ENCODE measurements at places on chromosomes 3 and 15. TPM values are rescaled to one million over a fixed set of nuclear protein-coding genes. Genes with fewer than 3 reads are reported as not detected.

The IGF2BP2 gene
- 0.54 TPM for total RNA-seq

The ACP3 gene
- not detected for total RNA-seq

The SLC24A5 gene
- total RNA-seq, result not detected

The PATL2 gene
- 14.1 TPM for total RNA-seq

The LARP6 gene
- total RNA-seq, result not detected

The C3orf85 gene
- not detected for total RNA-seq

The ATP8B4 gene
- total RNA-seq, result 5.0 TPM

DNA sequence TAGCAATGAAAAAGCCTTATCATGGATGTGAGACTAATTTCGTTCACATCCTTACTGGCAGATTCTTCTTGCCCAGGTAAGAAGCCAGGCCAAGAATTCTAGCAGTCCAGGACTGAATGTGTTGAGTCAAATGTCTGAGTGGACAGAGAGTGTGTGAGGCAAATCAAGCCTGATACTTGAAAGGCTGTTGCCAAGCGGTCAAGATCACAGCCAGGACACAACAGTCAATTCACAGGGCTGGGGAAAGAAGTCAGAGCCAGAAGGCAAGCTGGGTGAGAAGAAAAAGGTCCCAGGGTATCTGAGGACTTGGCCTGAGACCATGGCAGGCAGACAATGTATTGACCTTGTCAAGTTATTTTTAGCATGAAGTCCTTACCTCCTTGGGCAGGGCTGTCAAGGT, 301.3 kb downstream of the ZNF385D start:
- H3K4me1 ChIP-seq, result no peaks in the 10 kb centered on the region
- no peaks in the 10 kb centered on the region for H3K27me3 ChIP-seq
- no peak for DNase-seq
- H3K36me3 ChIP-seq, result no peaks in the 10 kb centered on the region
- no peak overlapping the region for H3K4me3 ChIP-seq

DNA sequence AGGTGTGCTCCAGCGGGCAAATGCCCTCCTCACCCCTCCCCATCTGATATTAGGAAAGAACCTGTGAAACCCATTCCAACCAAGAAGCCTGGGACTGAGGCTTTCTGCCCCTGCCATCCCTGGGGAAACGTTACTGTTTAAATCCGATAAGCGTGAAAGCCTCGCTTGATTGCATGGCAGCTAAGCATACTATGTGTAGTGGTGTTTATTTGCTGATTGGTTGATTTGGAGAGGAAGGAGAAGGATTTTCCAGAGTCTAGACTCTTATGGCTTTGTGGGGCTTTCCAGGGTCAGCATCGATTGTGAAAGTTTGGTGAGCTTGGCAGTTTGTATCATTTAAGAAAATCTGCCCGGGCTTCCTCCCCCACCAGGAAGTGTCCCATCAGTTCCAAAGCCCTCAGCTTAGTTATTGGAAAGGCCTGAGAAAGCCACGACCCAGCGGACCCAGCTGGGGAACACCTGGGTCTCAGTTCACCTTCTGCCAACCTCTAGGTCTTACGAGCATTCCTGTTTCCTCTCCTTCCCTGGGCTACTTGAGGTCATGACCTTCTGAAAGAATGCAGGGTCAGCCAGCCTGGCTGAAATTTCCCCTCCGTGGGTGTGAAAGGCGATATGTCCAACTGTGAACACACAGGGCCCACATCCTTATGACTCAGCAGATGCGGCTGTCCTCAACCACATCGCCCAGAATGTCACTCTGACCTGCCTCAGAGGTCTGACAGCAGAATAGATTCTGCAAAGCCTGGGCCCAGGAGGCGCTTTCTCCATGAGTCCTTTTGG, 62.8 kb upstream of the HERC1 start:
- no peaks in the 10 kb centered on the region for H3K27me3 ChIP-seq
- DNase-seq, result peak; percentile 46
- no peak overlapping the region for H3K27ac ChIP-seq

GRCh38 chr15:50377867-50378751, 23.1 kb upstream of the GABPB1 start:
- no peaks in the 10 kb centered on the region for H3K27me3 ChIP-seq
- H3K4me3 ChIP-seq, result no peak overlapping the region
- peaks cover 19% of the 10 kb centered on the region for H3K4me1 ChIP-seq
- DNase-seq, result no peak
- H3K36me3 ChIP-seq, result no peaks in the 10 kb centered on the region
- peak overlapping the region; percentile 77 for H3K27ac ChIP-seq

- no peak for DNase-seq
- no peaks in the 10 kb centered on the region for H3K36me3 ChIP-seq
- no peaks in the 10 kb centered on the region for H3K27me3 ChIP-seq
- H3K27ac ChIP-seq, result no peak overlapping the region
- peaks cover 31% of the 10 kb centered on the region for H3K4me1 ChIP-seq
Measured at GRCh38 chr3:195162033-195162669, 108.8 kb downstream of the XXYLT1 start.

DNA sequence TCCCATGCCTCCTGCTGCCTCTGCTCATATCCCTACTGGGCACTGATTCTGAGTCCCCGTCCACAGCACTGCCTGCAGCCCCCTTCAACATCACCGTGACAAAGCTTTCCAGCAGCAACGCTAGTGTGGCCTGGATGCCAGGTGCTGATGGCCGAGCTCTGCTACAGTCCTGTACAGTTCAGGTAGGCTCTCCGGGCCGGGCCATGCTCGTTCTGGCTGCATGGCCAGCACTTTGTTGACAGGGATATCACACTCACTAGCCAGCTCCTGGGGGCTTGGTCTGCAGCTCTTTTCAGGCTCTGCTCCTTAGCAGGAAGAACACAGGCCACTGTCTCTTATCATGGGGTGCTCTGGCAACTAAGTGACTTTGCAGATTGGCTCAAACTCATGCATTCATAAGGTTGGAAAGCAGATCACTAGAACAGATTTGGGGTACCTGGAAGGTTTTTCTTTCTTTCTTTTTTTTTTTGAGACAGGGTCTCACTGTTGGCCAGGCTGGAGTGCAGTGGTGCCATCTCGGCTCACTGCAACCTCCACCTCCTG, 6.0 kb downstream of the TYRO3 start:
- DNase-seq, result no peak
- H3K4me3 ChIP-seq, result no peak overlapping the region
- no peaks in the 10 kb centered on the region for H3K4me1 ChIP-seq

DNA sequence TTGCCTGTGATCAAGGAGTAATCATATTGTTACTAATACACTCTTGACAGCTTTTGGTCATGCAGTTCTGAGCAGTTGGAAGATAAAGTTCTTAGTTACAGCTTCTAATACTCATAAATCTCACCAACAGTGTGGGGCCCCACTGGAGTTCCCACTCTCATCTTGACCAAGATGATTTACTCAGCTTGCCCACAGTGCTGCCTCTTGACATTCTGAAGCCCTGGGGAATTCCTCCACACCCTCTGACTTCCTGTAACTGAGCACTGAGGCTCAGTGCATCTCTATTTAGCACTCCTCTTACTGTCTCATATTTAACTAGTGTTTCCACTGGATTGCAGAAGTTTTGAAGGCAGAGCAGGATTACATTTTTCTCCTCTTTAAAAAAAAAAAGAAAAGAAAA, 1.9 kb upstream of the ARL6IP5 start:
- H3K27me3 ChIP-seq, result no peaks in the 10 kb centered on the region
- peaks cover 21% of the 10 kb centered on the region for H3K36me3 ChIP-seq
- peak overlapping the region; percentile 97 for H3K27ac ChIP-seq
- H3K4me1 ChIP-seq, result peaks cover 58% of the 10 kb centered on the region

DNA sequence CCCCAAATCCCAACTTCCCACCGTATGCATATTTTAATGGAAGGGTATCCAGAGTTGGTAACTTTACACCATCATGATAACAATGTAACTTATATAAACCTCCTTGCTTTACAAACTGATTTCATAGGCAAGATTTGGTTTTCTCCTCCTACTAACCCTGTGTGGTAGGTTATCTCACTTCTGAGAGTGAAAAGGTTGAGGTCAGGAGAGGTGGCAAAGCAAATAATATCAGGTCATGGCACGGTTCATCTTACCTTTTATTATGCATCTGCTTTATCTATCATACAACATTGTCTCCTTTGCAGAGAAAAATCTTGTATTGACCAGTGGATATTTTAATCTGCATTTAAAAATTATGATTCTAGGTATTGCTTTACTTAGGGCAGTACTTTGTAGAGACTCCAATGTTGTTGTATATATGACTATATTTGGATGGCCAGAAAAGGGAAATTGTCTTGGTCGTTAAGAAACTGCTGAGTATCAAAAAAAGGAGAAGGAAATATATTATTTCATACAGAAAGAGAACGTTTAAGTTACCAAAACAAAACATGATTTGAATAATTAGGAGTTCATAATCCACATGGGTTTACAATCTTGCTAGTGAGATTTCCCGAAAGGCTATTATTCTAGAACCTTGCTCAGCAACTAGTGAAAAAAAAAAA, 30.4 kb downstream of the NFKBIZ start:
- no peak overlapping the region for H3K4me3 ChIP-seq
- H3K27me3 ChIP-seq, result no peaks in the 10 kb centered on the region
- no peak for DNase-seq
- H3K27ac ChIP-seq, result no peak overlapping the region
- H3K36me3 ChIP-seq, result no peaks in the 10 kb centered on the region

GRCh38 chr3:101065962-101066361, 72.7 kb upstream of the ABI3BP start:
- no peak overlapping the region for H3K27ac ChIP-seq
- peaks cover 31% of the 10 kb centered on the region for H3K27me3 ChIP-seq
- H3K4me3 ChIP-seq, result no peak overlapping the region
- peaks cover 3% of the 10 kb centered on the region for H3K4me1 ChIP-seq
- DNase-seq, result no peak

GRCh38 chr3:160860346-160860745, 104.3 kb downstream of the PPM1L start:
- no peaks in the 10 kb centered on the region for H3K4me1 ChIP-seq
- H3K27ac ChIP-seq, result no peak overlapping the region
- no peak for DNase-seq
- H3K4me3 ChIP-seq, result no peak overlapping the region
- no peaks in the 10 kb centered on the region for H3K36me3 ChIP-seq

GRCh38 chr15:73715417-73715816, 31.2 kb downstream of the CD276 start:
- no peak for DNase-seq
- peaks cover 2% of the 10 kb centered on the region for H3K27me3 ChIP-seq
- no peaks in the 10 kb centered on the region for H3K4me1 ChIP-seq
- no peak overlapping the region for H3K27ac ChIP-seq
- no peaks in the 10 kb centered on the region for H3K36me3 ChIP-seq
- no peak overlapping the region for H3K4me3 ChIP-seq

DNA sequence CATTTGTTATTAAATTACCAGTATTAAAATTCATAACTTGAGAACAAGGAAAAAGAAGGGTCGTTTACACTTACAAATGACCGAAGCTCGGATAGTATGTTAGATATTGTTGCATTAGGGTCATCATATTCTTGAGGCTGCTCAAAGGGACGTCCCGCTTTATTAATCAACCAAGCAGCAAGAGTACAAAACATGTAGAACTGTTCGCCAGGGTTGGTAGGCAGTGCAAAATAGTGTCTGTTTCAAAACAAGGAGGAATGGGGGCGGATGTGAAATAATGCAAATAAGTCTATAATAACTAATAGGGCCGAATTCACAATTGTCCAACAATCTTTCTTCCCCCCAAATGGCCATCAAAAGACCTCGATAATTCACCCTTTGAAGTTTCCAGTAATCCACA, 2.9 kb downstream of the IFT57 start:
- H3K27me3 ChIP-seq, result no peaks in the 10 kb centered on the region
- DNase-seq, result no peak
- peaks cover 54% of the 10 kb centered on the region for H3K4me1 ChIP-seq
- H3K27ac ChIP-seq, result no peak overlapping the region

DNA sequence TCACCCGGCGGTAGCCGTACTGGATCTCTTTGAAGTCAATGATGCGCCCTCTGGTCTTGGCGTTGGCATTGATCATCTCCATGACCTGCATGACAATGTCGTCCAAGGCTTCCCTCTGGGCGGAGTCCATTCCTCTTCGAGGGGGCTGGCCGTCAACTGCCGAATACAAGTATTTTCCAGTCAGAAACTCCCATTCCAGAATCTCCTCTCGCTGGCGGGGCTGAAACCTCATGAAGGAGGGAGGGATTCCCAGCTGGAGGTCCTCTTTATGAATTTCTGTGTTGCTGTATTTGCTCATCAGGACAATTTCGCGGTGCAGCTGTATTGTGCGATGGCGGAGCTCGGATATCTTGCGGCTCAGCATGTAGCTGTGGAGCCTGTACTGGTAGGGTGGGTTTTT, 73.4 kb downstream of the CHSY1 start:
- no peaks in the 10 kb centered on the region for H3K27me3 ChIP-seq
- peaks cover 77% of the 10 kb centered on the region for H3K36me3 ChIP-seq
- no peak overlapping the region for H3K27ac ChIP-seq
- DNase-seq, result no peak
- peaks cover 50% of the 10 kb centered on the region for H3K4me1 ChIP-seq

DNA sequence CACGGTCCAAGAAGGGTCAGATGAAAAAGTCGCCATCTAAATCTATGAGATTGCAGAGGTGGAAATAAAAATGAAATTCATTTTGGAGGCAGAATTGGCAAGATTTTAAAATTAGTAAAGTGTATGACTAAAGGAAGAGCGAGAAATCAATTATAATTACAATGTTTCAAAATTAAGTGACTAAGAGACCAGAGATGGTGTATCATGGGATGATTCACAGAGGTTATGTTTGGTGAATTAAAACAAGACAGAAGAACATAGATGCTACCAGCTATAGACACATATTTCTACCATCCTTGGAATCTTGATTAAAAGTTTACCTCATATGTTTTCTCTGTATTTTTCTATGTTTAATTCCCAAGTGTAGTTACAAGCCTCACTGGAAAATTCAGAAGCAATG, 308.9 kb upstream of the DNAJC19 start:
- no peak for DNase-seq
- H3K4me1 ChIP-seq, result no peaks in the 10 kb centered on the region
- peaks cover 8% of the 10 kb centered on the region for H3K27me3 ChIP-seq
- H3K36me3 ChIP-seq, result no peaks in the 10 kb centered on the region

DNA sequence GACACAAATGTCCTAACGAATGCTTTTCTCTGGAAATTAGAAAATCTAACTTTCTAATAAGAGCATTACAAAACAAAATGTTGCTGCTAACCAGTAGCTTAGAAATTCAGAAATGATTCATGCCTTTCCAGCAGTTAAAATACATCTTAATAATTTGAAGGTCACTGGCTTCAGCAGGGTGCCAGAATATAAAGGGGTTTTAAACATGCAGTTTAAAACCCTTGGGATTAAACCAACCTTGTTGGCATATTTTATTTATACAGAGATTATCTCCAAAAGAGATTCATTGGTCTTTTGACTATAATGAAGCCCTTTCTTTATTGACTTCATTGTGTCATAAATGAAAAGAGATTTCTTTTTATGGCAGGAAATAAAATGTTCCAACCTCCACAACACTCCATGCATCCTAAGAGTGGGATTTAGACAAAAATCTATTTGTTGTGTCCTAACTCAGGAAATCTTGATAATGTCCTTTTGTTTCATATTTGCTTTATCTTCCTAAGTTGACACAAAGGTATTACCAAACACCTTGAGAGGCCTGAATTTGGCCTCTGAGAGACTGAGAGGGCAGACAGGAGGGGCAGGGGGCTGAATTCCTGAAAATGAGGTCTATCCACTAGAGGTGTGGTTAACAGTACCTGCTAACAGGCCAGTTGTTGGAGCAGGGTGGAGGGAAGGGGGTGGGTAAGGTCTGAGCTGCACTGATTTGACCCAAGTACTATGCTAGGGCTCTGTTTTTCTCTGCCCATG, 124.4 kb downstream of the FEZF2 start:
- no peak overlapping the region for H3K27ac ChIP-seq
- H3K36me3 ChIP-seq, result no peaks in the 10 kb centered on the region
- no peak for DNase-seq
- peaks cover 12% of the 10 kb centered on the region for H3K27me3 ChIP-seq

GRCh38 chr15:26438718-26439117, 334.1 kb downstream of the GABRB3 start:
- no peaks in the 10 kb centered on the region for H3K4me1 ChIP-seq
- no peak overlapping the region for H3K27ac ChIP-seq
- no peaks in the 10 kb centered on the region for H3K36me3 ChIP-seq
- H3K27me3 ChIP-seq, result no peaks in the 10 kb centered on the region
